Activated T-cell treated with anti-CD3 and anti-CD28 coated beads, Interleukin-2, amount 50 U/mL, for 72 hours (primary cell): ENCODE measurements at places on chromosomes 1 and 21. TPM values are rescaled to one million over a fixed set of nuclear protein-coding genes. Genes with fewer than 3 reads are reported as not detected.

GRCh38 chr1:23899070-23899469 is 14.1 kb downstream of the CNR2 start:
- DNase-seq = peak; percentile 53
- H3K27ac ChIP-seq = no peak overlapping the region
- H3K4me3 ChIP-seq = no peak overlapping the region
- peaks cover 24% of the 10 kb centered on the region for H3K27me3 ChIP-seq

- no peaks in the 10 kb centered on the region for H3K36me3 ChIP-seq
- H3K4me1 ChIP-seq = no peaks in the 10 kb centered on the region
- H3K27ac ChIP-seq = no peak overlapping the region
- H3K27me3 ChIP-seq = peaks cover 54% of the 10 kb centered on the region
- no peak for DNase-seq
These were observed 33.7 kb upstream of the DMBX1 start for GRCh38 chr1:46455951-46456350.

Gene STUM
- total RNA-seq = not detected

Gene PLEKHA6
- total RNA-seq = 0.31 TPM

DNA sequence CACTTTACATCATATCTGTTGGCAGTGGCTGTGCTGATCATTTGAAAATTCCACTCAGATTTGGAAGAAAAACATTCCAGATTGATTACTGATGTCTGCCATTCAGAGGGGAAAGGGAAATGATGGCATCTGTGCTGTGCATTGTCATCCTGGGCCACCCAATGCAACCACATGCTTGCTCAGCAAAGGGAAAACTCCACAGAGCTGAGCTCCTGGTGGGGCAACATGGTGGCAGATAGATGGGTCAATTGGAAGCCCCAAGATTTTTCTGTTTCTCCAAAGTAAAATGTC is 11.8 kb downstream of the OXCT2 start:
- no peaks in the 10 kb centered on the region for H3K4me1 ChIP-seq
- no peak overlapping the region for H3K4me3 ChIP-seq
- no peak for DNase-seq
- no peak overlapping the region for H3K27ac ChIP-seq
- peaks cover 9% of the 10 kb centered on the region for H3K36me3 ChIP-seq

GRCh38 chr1:151070474-151071276 is at the start of gene GABPB2:
TSS of gene GABPB2 (plus strand) at chr1:151070761. CDS start at chr1:151088190, 17,429 bp downstream.
- peaks cover 5% of the 10 kb centered on the region for H3K36me3 ChIP-seq
- H3K27me3 ChIP-seq = no peaks in the 10 kb centered on the region
- H3K27ac ChIP-seq = peak within 1 kb of the TSS; percentile 97
- peaks cover 41% of the 10 kb centered on the region for H3K4me1 ChIP-seq

Gene RGS13
- not detected for total RNA-seq

DNA sequence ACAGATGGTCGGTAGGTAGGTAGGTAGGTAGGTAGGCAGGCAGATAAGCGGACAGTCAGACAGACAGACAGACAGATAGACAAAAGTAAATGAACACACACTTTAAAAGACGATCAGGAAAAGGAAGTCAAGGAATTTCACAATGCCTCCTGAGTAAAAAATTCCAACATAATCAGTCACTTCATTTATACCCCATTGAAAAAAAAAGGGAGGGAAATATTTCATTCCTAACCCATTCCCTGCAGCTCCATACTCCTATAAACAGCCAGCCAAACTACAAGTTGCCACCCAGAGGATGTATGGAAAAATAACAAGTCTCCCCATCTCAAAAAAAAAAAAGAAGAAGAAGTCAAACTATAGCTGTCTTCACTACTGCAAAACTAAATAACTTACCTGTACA is 43.4 kb downstream of the ZZZ3 start:
- H3K27ac ChIP-seq = peak overlapping the region; percentile 78
- H3K4me3 ChIP-seq = no peak overlapping the region
- H3K36me3 ChIP-seq = no peaks in the 10 kb centered on the region
- DNase-seq = no peak

Gene SLC2A5
- not detected for total RNA-seq

Gene WDR64
- total RNA-seq = not detected

DNA sequence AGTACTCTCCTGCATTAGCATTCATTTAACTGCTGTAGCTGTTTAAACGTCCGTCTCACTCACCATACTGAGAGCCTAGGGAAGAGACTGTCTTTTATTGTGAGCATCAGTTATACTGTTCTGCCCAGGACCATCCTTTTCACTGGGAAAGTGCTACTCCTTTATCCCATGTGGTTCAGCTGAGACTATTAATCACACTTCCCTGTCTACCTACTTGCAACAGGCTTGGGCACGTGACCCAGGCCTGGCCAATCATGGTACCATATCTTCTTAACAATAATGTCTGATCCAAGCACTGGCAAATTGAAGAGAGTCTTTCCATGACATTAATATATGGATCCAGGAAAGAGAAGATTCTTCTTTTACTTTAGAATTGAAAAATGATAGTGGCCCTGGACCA is 108.1 kb downstream of the TM2D1 start:
- H3K4me1 ChIP-seq = no peaks in the 10 kb centered on the region
- no peak overlapping the region for H3K27ac ChIP-seq
- H3K4me3 ChIP-seq = no peak overlapping the region
- H3K27me3 ChIP-seq = peaks cover 19% of the 10 kb centered on the region

DNA sequence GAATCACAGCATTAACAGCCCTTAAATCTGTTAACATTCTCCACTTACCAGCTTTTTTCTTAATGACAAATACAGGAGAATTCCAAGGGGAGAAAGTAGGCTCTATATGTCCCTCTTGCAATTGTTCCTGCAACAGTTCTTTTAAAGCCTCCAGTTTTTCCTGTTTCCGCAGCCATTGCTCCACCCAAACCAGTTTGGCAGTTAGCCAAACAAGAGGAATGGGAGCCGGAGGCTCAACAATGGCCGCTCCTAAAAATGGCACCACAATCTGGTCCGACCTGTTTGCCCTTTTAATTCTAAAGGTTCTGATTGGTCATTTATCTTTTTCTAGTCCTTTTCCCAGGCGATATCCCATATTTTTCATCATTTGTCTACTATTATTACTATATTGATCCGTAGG is 14.0 kb upstream of the L1TD1 start:
- H3K4me1 ChIP-seq = no peaks in the 10 kb centered on the region
- H3K4me3 ChIP-seq = no peak overlapping the region
- H3K36me3 ChIP-seq = no peaks in the 10 kb centered on the region
- DNase-seq = no peak
- no peak overlapping the region for H3K27ac ChIP-seq

GRCh38 chr1:214525535-214526019 is 25.8 kb downstream of the PTPN14 start:
- H3K4me1 ChIP-seq = peaks cover 6% of the 10 kb centered on the region
- no peak for DNase-seq
- H3K27ac ChIP-seq = no peak overlapping the region
- H3K4me3 ChIP-seq = no peak overlapping the region

Gene RUNX1
- 56.2 TPM for total RNA-seq

DNA sequence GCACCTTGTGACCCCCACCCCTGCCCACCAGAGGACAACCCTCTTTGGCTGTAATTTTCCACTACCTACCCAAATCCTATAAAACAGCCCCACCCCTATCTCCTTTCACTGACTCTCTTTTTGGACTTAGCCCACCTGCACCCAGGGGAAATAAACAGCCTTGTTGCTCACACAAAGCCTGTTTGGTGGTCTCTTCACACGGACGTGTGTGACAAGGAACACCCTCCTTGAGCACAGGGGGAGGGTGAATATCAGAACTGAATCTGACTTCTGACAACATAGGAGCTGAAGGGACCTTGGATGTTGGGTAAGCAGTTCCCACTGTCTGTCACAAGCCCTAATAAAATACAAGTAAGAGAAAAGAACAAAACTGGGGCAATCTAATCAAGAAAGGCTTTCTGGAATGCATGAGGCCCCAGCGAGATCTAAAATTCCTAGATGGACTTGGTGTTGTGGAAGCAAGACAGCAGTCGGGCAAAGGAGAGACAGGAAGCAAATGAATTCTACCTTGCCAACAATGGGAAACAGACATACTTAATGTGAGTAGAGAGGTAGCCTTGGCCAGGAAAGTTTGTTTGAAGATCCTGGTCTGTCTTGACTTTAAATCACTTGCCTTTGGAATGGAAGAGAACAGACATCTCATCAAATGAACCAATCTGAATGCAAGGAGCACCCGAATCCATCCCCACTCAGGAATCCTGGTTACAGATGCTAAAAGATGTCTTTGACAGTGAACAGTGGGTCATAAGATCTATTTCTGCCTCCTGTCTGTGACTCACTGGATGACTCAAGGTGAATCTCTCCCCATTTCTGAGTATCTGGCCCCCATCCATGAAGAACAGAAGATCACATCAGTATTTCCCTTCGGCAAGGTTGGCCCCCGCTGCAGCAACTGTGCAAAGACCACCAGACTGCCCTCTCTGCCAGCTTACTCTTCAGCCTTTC is 53.3 kb downstream of the OLFML3 start:
- no peak for DNase-seq
- no peaks in the 10 kb centered on the region for H3K27me3 ChIP-seq
- H3K4me3 ChIP-seq = no peak overlapping the region
- no peaks in the 10 kb centered on the region for H3K4me1 ChIP-seq
- H3K27ac ChIP-seq = no peak overlapping the region

Gene PRAMEF8
- total RNA-seq = not detected

Gene TLR5
- 1.4 TPM for total RNA-seq

DNA sequence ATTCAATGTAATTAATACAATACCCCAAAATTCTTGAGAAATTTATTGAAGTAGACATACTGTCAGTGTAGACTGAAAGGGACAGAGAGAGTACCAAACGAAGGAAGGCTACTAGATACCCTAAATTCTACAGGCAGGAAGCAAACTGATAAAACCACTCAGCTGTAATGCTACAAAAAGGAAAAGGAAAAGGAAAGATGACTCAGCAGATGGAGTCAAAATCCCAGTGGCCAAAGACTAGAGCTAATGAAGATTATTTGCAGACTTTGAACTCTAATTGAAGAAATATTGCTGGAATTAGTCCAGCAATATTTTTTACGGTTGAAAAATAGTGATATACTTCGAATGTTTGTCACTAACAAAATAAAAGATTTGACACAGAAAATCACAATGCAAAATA is 671.9 kb downstream of the BRINP3 start:
- no peaks in the 10 kb centered on the region for H3K27me3 ChIP-seq
- no peaks in the 10 kb centered on the region for H3K4me1 ChIP-seq
- no peak for DNase-seq
- H3K27ac ChIP-seq = no peak overlapping the region
- no peaks in the 10 kb centered on the region for H3K36me3 ChIP-seq

DNA sequence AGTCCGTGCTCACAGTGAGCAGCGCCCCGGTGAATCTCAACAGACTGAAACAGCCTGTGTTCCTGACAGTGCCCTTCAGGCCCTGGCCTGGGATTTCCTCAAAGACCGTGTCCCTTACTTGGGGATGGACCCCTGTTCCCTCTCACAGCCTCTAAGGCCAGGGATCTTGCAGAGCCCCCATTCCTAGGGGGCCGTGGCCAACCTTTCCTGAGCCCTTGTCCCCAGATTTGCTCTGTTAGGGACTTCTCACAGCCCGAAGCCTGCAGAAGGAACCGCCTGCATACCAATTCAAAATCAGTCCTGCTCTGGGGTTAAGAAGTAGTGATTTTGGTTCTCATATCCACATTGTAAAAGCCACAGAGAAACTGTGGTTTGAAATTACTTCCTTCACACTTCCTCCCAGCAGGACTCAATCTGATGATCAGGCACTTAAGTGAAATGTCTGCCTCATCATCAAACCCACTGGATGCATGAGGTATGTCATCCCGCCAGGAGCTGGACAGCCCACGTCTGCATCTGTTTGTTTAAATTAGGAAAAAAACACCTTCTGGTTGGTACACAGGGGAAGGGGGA is 14.9 kb downstream of the ABCA4 start:
- H3K4me1 ChIP-seq = no peaks in the 10 kb centered on the region
- peaks cover 32% of the 10 kb centered on the region for H3K27me3 ChIP-seq
- H3K27ac ChIP-seq = no peak overlapping the region
- no peaks in the 10 kb centered on the region for H3K36me3 ChIP-seq
- H3K4me3 ChIP-seq = no peak overlapping the region

DNA sequence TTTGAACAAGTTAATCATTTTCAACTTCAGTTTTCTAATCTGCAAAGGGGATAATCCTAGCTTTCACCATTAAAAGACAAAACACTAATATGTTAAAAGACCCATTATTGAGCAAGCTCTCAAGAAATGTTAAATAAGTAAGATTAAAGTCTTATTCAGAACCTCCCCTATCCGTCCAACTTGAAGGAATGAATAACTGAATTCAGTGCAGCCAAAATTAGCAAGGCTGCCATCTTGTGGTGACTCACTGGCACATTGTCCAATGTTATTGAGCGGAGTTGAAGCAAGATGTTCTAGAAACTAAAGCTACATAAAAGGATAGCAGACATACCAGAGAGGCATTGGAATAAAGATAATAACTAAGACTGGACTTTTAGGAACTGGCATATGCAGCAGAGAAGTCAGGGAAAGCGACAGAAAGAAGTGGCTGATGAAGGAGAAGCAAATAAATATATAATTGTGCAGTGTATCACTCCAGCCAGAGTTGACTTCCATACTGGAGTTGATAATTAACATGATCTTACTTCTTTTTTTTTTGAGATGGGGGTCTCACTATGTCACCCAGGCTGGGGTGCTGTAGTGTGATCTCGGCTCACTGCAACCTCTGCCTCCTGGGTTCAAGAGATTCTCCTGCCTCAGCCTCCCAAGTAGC is 8.2 kb upstream of the CAP1 start:
- no peak overlapping the region for H3K27ac ChIP-seq
- peaks cover 40% of the 10 kb centered on the region for H3K4me1 ChIP-seq
- DNase-seq = peak; percentile 28

DNA sequence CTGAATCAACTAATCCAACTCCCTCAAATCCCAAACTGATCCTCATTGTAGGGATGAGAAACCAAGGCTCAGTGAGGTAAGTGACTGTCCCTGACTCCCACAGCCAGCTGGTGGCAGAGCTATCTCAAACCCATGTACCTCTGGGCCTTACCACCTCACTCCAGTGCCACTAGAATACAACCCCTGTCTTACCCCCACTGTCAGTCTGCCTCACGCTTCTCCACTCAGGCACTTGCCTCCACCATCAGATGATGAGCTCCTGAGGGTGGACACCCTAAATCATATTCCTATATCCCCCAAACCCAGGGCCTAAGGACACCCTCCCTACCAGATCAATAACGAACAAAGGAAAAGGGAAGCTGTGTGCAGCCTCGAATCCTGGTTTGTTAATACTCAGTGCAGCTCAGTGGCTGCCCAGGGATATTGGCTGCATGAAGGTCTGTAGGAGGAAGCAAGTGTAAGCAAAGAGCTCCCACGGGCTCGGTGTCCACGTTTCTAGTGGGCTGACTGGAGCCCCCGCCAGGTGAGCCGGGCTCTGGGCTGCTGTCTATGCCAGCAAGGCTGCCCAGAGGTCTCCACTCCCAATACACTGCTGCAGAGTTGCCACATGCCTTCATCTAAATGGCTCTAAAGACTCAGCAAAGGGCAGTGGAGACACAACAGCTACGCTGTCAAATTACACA is 533.4 kb downstream of the MATN1 start:
- no peak for DNase-seq
- H3K27me3 ChIP-seq = peaks cover 21% of the 10 kb centered on the region
